Mesothelial cell of epicardium (in vitro differentiated cells): ENCODE measurements at places on chromosomes 6 and 20.
A peak's percentile ranks its signal among the peaks of the same experiment; 100 is the strongest.

DNA sequence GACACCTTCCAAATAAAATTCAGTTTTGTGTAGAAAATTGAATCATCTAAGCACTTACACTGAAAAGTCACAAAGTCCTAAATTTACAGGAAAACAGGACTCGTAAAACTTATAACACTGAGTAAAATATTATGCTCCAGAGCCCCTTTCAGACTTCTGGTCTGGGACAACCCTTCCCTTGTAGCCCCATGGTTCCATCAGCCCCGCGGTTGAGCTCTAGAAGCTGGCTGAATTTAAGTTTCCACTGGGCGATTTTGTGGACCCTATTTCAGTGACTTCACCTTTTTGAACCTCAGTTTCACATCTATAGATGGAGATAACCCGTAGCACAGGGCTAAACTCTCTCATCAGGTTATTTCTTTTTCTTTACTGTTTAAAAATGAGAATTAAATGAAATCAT, 117.7 kb upstream of the BACH2 start:
- DNase-seq = no peak

- no peak for DNase-seq
Observed at GRCh38 chr20:12598894-12599293, 409.9 kb upstream of the SPTLC3 start.

GRCh38 chr6:63236398-63236817, 25.1 kb downstream of the FKBP1C start:
- DNase-seq = no peak

DNA sequence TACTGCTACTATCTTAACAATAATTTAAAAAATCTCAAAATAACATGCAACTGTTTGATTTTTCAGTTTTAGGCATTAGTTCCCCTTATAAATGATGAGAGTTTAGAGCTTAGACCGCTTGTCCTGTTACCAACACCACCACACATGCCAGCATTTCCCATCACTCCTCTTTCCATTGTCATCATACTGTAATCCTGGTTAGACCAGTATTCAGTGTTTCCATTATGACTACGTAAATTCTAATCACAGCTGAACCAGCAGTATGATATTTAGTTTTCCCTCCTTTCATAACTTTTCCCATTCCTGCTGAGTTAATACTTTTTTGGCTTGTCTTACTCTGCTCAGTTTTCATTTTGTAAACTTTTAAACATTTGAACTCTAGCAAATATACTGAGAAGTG, 12.2 kb upstream of the TBC1D20 start:
- no peak for DNase-seq

DNA sequence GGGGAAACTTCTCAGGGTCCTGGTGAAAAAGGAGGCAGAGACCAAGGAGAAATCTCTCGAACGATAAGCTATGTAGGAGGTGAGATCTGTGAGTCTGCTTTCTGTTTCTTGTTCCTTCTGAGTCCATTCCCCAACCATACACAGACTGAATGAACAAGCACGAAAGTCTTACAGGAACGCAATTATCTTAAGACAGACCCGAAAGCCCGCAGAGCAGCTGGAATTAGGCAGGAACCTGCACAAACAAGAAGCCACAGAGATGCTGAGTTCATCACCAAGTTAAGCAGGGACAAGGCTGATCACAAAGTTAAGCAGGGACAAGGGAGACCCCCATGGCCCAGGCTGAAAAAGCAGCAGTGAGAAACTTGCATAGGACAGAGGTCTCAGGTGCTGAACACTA, 21.4 kb upstream of the NELFCD start:
- no peak for DNase-seq

DNA sequence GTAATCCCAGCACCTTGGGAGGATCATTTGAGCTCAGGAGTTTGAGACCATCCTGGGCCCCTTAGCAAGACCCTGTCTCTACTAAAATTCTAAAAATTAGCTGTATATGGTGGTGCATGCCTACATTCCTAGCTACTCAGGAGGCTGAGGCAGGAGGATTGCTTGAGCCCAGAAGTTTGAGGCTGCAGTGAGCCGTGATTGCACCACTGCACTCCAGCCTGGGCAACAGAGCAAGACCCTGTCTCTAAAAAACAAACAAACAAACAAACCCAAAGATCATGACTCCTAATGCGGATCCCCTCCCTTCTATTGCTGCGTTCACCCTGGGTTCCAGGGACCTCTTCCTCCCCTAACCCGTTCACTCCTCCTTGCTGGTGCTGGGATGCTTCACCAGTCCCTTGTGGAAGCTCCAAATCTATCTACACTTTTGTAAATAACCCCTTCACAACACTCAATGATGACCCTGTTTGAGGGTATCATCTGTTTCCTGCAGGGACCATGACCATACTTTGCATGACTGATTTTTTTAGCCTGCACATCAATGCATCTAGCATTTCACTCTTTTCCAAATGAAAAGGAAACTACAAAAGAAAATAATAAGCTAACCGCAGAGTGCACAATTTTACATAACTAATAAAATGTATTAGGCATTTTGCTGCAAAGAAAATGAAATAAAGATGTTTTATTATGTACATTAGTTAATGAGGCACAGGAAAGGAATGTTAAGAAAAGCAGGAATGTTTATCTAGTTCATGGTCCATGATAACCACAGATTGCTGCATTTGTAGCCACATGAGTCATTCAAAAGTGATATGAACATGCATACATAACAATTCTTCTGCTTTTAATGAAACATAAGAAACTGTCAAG, 30.5 kb upstream of the IPCEF1 start:
- DNase-seq = no peak

DNA sequence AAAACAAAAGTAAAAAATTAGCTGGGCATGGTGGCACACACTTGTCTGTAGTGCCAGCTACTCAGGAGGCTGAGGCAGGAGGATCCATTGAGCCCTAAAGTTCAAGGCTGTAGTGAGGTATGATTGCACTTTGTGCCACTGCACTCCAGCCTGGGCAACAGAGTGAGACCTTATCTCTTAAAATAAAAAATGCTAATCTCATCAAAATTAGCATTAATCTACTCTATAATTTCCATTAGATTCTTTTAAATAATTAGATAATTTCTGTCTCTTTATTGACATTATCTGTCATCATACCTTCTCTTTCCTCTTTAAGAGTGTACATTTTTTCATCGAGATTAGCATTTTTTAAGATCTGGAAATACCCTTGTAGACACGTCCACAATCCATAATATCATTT, 48.0 kb downstream of the PHACTR3 start:
- DNase-seq = no peak

DNA sequence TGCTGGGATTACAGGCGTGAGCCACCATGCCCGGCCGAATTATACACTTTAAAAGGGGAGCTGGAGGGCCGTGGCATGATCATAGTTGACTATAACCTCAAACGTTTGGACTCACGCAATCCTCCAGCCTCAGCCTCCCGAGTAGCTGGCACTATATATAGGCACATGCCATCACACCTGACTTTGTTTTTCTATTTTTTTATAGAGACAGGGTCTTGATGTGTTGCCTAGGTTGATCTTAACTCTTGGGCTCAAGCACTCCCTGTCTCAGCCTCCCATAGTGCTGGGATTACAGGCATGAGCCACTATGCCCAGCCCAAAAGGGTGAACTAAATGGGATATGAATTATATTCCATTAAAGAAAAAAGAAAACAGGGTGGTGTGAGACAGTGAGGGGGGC, 7.8 kb downstream of the PTGIS start:
- no peak for DNase-seq

- no peak for DNase-seq
Observed at GRCh38 chr6:162974685-162975084, 246.9 kb downstream of the PACRG start.

GRCh38 chr6:32112431-32112980, 3.4 kb upstream of the TNXB start:
- DNase-seq = no peak

DNA sequence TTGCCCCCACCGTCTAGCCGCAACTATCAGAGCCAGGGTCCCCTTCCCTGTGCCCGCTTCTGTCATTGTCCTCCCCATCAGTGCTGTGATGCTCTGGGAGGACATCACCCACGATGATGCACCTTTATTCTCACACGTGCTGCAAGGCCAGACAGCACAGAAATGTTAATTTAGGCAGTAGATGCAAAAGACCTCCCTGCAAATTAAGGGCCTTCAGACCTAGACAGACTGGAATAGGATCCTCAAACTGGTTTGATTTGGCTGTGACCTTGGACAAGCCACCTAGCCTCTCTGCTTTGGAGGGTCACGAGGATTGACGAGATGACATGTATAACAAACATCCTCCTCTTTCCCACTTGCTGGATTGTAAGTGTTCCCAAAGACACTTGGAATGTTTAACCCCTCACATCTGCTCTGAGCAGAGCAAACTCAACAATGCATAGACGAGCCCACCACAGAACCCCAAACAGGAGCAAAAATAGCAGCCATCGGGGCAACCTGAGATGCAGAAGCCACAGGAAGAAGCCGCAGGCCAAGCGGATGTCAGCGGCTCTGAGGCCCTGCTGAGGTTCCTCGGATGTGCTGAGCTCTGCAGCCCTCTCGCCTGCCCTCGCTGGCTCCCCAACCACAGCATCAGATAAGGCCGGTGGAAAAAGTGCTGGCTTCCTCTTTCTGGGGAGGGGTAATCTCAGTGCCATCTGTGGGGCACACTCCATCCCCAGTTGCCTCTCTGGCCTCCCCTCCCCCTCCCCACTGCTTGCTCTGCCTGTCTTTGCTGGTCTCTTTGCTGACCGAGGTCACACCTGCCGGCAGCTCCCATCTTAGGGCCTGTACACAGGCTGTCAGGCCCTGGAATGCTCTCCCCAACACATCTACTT, 35.3 kb downstream of the TOX2 start:
- DNase-seq = no peak

DNA sequence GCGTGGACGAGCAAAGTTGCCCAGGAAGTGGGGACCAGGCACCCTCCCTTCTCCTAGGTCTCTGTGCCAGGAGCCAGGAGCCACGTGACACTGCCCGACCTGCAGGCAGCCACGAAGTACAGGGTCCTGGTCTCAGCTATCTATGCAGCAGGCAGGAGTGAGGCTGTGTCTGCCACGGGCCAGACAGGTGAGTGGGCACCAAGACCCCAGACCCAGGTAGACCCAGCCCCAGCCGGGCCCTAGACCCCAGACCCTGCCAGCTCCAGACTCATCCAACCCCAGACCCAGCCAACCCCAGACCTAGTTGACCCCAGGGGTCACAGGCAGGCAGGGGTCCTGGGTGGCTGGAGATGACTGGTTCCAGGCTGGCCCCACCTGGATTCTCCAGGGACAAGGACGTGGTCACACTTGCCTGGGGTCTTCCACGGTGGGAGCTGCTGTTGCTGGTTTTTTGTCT, 21.1 kb downstream of the COL20A1 start:
- no peak for DNase-seq

DNA sequence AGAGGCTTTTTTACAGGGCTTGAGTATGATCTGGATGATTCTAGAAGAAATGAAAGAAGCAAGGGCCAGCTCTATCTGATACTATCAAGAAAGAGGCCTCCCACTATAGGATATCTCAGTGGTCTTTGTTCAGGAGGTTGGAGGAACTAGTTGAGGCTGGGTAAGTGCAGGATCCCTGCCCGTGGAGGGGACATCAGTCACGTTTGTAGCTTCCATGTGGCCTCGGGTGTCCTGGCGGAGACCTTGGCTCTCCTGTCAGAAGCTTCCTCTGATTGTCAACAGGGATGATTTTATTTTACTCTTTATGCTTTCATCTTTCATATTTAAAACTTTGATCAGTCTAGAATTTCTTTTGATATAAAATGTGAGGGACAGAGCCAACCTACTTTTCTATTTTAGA, 86.6 kb downstream of the PHACTR3 start:
- DNase-seq = no peak

- no peak for DNase-seq
Observed at GRCh38 chr6:33659986-33660385, 38.9 kb downstream of the ITPR3 start.

- no peak for DNase-seq
Observed at GRCh38 chr20:24453869-24454268, 15.6 kb upstream of the SYNDIG1 start.

DNA sequence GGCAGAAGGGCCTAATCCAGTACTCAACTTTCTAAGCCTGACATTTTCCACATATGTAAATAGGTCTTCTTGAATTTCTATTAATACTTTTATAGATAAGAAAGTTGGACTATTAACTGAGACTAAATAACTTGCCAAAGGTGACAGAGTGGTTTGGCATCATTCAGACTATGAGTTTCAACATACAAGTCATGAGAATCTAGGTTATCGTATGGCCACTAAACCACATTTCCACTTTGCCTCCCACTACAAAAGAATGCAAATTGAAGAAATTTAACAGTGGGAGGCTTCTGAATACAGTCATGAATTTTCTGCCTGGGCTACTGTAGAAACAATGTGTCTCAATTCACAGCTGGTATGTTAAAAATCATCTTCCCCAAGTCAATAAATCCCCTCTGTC, 531.0 kb upstream of the AGPAT4 start:
- DNase-seq = no peak

GRCh38 chr6:155832596-155832995, 377.0 kb upstream of the NOX3 start:
- DNase-seq = no peak

- no peak for DNase-seq
Observed at GRCh38 chr20:45776931-45777330, 14.8 kb downstream of the WFDC3 start.

- DNase-seq = no peak
Observed at GRCh38 chr6:19734519-19734918, 102.7 kb upstream of the ID4 start.

GRCh38 chr6:99521633-99522151, 6.5 kb upstream of the USP45 start:
- DNase-seq = no peak

DNA sequence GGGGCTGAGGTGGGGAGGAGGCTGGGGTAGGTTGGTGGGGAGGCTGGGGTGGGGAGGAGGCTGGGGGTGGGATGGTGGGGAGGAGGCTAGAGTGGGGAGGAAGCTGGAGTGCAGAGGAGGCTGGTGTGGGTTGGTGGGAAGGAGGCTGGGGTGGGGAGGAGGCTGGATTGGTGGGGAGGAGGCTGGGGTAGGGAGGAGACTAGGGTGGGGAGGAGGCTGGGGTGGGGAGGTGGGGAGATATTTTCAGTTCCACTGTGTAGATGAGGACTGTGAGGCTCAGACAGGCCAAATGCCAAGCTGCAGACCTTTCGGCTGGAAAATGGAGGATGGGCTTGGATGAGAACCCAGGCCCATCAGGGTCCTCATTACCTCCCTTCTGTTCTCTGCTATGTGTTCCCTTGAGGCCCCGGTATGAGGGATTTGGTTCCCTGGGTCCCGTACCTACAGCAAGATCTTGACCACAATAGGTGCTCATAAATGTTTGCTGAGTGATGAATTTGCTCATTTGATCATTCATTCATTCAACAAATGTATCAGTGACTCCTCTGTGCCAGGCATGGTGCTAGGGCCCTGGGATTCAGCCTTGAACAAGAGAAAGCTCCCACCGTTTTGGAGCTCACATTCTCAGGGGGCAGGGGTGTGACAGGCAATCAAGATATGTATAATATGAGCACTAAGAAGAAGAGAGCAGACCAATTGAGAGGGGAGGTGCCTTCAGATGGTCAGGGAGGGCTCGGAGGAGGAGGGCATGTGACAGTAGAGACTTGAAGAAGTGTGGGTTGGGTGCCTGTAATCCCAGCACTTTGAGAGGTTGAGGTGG, 36.1 kb upstream of the NOL4L start:
- peak; percentile 51 for DNase-seq

- DNase-seq = no peak
Observed at GRCh38 chr6:140824595-140824994, 1308.1 kb upstream of the GJE1 start.
